NCI-H187 treated with DMSO at 0.1 percent for 48 hours (cell line): ENCODE measurements at places on chromosomes 3 and 15.

GRCh38 chr3:169390271-169390670, 273.2 kb downstream of the MECOM start:
- DNase-seq, result no peak

- no peak for DNase-seq
Observed at GRCh38 chr15:88401251-88401995, 65.8 kb downstream of the MRPL46 start.

- no peak for DNase-seq
Observed at GRCh38 chr3:121817753-121818152, 17.1 kb downstream of the IQCB1 start.

DNA sequence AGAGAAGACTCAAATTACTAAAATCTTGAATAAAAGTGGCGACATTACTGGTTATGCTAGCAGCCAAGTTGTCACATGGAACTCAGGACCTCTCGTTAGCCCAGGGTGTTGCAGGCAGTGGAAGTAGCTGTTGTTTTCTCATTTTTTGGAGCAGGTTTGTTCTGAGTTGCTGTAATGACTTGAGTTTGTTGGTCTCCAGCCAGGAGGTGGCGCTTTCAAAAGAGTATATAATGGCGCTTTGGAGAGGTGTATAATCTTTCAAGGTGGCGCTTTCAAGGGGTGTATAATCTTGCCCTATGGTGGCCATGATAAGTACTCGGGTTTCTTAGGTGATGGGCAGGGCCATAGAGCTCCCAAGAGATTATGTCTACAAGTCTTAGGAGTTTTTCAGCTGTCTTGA, 632.7 kb downstream of the NTRK3 start:
- no peak for DNase-seq

DNA sequence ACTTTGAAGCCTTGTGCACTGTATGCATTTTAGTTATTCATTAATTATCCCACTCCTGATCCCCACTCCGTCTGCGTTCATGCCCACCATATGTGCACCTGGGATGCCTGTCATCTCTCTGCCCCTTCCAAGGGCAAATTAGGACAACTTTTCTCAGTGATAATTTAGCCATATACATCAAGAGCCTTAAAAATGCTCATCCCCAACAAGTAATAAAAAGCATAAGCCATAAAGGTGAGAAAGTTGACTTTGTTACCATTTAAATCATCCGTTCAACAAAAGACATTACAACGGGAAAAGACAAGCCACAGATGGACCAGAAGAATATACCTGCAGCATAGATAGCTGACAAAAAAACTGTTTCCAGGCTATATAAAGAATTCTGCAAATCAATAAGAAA, 131.4 kb upstream of the LINGO1 start:
- no peak for DNase-seq
